SK-N-DZ (cell line): ENCODE measurements at places on chromosomes 7 and 10.

DNA sequence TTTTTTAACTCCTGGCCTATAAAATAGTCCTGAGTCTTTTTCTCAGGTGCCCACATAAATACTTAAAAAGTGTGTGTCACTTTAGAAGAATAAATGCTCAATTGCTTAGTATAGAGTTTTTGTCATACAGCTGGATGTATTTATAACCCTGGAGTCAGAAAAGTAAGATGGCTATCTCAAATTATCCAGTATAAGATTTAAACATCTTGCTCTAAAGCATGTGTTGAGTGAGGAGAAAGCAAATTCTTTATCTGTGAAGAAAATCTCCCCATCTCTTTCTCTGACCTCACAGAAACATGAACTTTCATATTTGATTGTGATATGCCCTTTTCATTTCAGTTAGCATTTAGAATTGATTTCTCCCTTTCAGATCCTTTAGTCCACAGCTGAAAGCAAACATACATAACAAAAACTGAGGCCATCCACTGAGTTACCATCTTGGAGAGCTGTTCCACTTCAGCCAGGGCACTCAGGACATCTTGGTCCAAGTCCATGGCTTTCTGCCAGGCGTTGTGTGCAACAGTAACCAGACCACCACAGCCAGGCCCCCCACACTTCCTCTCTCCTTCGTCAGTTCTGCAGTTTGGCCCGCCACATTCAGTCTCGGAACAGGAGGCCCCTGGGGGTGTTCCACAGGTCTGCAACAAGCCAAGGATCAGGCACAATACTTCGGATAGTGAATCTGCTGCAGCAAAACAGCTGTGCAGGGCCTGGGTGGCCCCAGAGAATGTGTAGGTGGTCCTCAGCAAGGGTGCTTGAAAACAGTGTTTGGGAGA lies 40.9 kb downstream of the DLD start:
- no peak for DNase-seq

- DNase-seq: peak; percentile 12
Observed at GRCh38 chr7:16465469-16466361, at the start of gene SOSTDC1. SOSTDC1 (minus strand) TSS chr7:16465738; CDS start chr7:16465668, 70 bp downstream.

DNA sequence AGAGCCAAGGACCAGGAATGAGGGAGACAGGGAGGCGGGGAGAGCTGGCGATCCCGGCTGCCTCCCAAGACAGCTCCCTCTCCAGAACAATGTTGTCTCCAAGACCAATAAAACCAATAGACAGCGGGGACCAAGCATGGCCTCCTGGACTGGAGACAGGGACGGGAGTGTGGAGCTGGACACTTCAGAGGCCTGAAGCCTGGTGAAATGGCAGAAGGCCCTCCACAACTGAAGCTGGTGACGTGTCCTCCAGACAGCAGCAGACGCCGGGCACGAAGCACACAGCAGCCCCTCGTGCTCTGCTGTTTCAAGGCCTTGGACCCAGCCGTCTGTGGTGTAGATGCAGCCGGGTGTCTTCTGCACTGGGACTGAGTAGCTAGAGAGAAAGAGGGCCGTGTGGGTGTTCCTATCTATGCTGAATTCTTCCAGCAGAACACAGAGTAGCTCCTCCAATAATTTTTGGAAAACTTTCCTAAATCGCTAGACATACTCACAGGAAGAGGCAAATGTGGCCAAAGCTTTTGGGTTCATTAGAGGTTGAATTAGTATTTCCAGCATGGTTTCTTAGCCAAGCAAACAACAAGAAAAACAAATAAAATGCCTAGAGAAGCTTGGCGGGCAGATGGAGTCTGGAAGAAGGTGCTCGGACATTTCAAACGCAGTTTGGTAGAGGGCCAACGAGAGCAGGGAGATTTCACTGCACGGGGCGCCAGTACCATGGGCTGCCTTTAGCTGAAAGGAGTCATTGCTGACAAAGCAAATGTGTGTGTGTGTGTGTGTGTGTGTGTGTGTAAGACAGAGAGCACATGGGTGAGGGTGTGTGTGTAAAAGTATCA lies 570.4 kb downstream of the TCERG1L start:
- DNase-seq: no peak

GRCh38 chr10:77289790-77290189 lies 347.8 kb downstream of the KCNMA1 start:
- peak; percentile 80 for DNase-seq

DNA sequence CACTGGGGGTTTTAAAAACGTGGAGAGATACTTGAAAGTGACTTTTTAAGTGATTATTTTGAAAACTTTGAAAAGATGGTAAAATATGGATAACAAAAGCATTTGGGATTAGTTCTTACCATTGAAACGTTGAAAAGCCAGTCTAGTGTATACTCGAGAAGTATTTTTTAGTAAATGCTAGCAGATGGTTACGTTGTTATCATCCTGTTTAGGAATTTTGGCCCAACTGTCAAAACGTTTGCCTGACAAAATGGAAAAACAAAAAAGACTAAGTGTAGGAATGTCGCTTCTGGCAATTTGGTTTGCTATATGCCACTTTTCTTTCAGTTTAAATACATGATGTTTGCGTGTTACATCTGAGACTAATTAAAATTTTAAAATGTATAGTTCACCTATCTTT lies 1.2 kb downstream of the RBM33 start:
- no peak for DNase-seq

GRCh38 chr7:45514944-45515343 lies 59.2 kb upstream of the ADCY1 start:
- peak; percentile 11 for DNase-seq

DNA sequence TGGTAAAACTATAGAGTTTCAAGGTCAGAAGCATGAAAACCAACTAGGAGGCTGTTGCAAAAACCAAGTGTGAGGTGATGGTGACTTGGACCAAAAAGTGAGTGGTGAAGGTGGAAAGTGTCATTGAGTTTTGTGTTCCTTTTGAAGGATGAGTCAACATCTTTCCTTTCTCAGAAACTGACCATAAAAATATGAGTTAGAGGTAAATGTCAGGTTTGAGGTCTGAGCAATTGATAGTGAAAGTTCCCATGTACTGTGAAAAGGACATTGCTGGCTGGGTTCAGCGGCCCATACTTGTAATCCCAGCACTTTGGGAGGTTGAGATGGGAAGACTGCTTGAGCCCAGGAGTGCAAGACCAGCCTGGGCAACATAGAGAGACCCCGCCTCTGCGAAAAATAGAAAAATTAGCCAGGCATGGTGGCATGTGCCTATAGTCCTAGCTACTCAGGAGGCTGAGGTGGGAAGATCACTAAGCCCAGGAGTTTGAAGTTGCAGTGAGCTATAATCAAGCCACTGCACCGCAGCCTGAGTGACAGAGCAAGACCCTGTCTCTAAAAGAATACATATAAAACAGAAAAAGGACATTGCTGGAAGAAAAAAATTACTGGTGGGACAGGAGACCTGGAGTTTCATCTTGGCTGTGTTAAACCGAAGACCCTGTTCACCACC lies 89.3 kb upstream of the ARID5B start:
- no peak for DNase-seq
